Aorta (tissue), 5 donors: ENCODE measurements at places on chromosomes 4 and X. TPM values are rescaled to one million over a fixed set of nuclear protein-coding genes. Genes with fewer than 3 reads are reported as not detected.

GRCh38 chr4:186680641-186681040 lies 43.0 kb downstream of the FAT1 start:
- no peak for DNase-seq

DNA sequence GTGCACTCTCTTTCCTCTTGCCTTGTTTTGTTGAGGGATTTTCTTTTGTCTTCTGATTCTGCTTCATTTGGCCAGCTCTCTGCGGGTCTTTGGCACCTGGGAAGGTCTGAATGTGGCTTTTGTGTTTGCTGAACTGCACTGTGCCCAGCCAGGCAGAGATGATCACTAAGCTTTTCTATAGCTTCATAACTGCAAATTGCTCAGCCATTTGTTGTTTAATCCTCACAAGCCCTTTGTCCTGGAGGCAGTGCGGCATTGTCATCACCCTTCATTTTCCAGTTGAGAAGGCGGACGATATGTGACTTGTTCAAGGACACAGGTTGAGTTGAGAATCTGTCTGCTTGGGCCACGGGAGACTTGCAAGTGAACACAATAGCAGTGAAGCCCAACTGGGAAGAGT lies 46.0 kb upstream of the SFRP2 start:
- no peak for DNase-seq

DNA sequence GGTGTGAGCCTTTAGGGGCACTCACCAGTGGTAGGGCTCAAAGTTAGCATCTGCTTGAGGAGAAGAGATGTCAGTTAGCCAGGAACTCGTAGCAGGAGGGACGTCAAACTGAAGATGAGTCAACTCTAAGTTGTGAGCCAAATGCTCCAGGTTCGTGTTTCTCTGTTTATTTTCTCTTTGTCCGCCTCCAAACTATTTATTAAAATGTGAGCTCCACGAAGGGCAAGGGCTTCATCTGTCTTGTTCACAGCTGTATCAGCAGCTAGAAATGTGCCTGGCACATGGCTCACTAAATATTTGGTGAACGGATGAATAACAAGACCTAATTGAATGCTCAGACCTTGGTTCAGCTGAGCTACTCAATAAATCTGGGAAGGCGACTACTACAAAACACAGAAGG lies 248.9 kb downstream of the BCOR start:
- DNase-seq: no peak

DNA sequence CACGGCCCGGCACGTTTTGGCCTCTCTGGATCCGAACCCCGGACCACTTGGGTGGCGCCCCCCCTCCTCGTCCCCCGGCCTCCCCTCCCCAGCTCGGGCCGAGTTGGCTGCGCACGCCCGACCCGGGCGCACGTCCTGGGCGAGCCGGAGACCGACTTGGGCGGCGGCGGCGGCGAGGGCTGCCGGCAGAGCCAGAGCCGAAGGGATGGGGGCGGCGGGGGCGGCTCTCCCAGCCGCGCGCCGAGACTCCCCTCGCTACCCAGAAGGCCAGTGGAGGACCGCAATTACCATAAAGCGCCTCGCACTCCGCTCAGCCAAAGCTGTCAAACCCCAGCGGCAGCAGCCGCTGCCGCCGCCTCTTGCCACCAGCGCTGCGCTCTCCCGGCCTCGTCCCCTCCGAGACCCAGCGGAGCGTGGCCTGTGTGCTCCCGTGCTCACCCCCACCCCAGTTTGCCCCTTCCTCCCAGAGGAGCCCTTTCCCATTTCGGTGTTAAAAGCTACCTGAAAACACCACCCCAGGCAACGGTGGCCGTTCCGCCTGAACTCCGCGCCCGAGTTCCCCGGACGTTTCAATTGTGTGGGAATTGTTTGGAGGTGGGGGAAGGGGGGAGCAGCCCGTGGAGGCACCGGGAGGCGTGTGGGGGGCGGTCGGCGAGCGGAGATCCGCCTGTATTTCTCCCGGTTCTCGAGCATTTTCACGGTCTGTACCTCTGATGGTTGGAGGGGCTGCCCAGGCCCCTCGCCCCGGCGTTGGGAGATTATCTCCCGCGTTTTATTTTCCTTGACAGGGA lies 701 bp upstream of the BCOR start:
- no peak for DNase-seq

GRCh38 chr4:123380728-123381716 lies 15.6 kb upstream of the SPRY1 start:
- no peak for DNase-seq

Gene TMEM35A
- 3.2 TPM for total RNA-seq

Gene CCDC120
- 7.6 TPM for total RNA-seq

Gene ZNF185
- total RNA-seq: 8.0 TPM
